A549 treated with Mapracorat at 1 μM for 4 hours (cell line): ENCODE measurements at places on chromosomes 1 and 21. TPM values are rescaled to one million over a fixed set of nuclear protein-coding genes. Genes with fewer than 3 reads are reported as not detected.

CCNL2 gene
- total RNA-seq, result 42.1 to 63.9 TPM (median 54.3 TPM) in 5 replicates

CHI3L2 gene
- 0.14 to 0.72 TPM (median 0.33 TPM) in 5 replicates for total RNA-seq

FMO3 gene
- not detected in 5 replicates for total RNA-seq

FCER1G gene
- 0.28 to 0.54 TPM (median 0.34 TPM) in 3 of 5 replicates, not detected in the others for total RNA-seq

CCDC27 gene
- not detected in 5 replicates for total RNA-seq

HHAT gene
- total RNA-seq, result 1.3 to 2.1 TPM (median 1.7 TPM) in 5 replicates

DCAF8 gene
- total RNA-seq, result 40.5 to 56.2 TPM (median 51.8 TPM) in 5 replicates

RASSF5 gene
- total RNA-seq, result 0.88 to 1.2 TPM (median 1.1 TPM) in 5 replicates

OXCT2 gene
- total RNA-seq, result 0.27 to 0.59 TPM (median 0.47 TPM) in 5 replicates
